ENCODE measurements at places on chromosomes 11 and 22.

- no peak for DNase-seq
Observed at GRCh38 chr11:131025421-131026125, 109.3 kb upstream of the SNX19 start.

DNA sequence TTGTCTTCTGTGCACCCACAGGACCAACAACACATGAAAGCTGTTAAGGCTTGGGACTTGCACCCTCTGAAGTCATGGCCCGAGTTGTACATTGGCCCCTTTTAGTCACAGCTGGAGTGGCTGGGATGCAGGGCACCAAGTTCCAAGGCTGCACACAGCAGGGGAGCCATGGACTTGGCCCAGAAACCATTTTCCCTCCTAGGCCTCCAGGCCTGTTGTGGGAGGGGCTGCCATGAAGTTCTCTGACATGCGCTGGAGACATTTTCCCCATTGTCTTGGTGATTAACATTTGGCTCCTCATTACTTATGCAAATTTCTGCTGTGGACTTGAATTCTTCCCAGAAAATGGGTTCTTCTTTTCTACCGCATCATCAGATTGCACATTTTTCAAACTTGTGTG lies 48.8 kb upstream of the GLYAT start:
- no peak for DNase-seq

DNA sequence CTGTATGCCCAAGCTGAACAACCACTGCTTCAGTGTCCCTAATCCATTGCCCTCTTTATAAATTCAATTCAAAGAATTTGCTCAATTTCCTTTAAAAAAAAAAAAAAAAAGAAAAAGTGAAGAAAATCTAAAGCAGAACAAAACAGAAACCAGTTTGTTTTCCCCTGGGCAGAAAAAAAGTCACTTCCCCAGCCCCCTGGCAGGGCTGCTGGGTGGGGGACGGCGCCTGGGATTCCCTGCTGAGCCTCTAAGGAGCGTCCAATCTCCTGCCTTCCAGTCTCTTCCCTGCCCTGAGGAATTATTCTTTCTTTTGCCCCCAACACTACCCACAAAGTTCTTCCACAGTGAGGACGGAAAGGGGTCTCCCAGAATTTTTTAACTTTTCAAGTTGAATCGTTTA lies 23.9 kb downstream of the DKK3 start:
- no peak for DNase-seq

GRCh38 chr22:37300551-37301017 lies 18.3 kb downstream of the CYTH4 start:
- peak; percentile 45 for DNase-seq

DNA sequence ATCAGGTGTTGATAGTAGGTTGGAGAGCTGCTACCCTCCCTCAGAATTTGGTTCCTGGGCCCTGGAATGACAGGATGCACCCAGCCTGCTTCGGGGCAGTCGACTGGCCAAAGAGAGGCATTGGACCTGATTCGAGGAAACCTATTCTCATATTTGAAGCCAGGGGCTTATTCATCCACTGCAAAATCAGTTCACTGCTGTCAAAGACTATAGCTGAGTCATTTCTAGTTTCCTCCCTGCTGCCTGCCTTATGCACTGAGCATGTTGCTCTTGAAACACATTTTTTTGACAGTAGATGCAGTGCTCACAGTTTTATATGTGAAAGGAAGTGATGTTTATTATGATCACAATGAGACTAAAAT lies 565.4 kb downstream of the ETS1 start:
- DNase-seq, result no peak

- DNase-seq, result no peak
Observed at GRCh38 chr22:34960005-34960404, 106.0 kb upstream of the ISX start.

GRCh38 chr11:72745925-72746550 lies 6.2 kb downstream of the ARAP1 start:
- DNase-seq, result no peak

GRCh38 chr11:116224154-116224888 lies 548.5 kb downstream of the BUD13 start:
- no peak for DNase-seq

DNA sequence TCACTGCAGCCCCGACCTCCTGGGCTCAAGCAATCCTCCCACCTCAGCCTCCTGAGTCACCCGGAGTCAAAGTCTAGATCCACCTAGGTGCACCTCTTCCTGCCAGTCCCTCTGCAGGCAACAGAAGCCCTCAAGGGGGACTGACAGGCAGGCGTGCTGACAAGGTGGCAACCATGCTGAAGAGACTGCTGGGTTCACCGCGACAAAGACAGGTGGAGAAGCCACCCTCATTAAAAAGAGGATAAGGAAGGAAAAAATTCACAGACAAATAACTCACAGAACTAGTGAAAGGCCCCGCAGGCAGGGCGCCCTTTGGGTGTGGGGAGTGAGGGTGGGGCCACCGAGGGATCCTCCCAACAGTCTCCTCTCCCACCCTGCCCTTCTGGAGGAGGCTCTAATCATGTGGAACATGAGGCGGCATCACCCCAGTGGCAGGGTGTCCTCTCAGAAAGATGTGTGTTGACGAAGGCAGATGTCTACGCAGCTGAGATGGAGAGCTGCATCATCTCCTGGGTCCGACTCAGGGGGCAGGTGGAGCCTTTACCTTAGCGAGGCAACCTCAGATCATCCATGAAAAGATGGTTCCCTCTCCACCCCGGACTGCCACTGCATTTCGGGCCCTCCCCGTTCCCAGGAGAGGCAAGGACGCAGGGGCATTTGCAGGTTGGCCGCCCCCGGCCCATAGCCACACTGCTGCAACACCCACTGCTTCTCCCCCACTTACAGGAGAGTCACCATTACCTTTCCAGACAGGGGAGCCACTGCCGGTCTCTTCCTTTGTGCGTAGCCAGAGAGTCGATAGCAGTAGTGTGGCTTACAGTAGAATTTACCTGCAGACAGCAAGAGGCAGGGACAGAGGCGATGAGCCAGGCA lies 91.2 kb upstream of the BID start:
- DNase-seq, result no peak

DNA sequence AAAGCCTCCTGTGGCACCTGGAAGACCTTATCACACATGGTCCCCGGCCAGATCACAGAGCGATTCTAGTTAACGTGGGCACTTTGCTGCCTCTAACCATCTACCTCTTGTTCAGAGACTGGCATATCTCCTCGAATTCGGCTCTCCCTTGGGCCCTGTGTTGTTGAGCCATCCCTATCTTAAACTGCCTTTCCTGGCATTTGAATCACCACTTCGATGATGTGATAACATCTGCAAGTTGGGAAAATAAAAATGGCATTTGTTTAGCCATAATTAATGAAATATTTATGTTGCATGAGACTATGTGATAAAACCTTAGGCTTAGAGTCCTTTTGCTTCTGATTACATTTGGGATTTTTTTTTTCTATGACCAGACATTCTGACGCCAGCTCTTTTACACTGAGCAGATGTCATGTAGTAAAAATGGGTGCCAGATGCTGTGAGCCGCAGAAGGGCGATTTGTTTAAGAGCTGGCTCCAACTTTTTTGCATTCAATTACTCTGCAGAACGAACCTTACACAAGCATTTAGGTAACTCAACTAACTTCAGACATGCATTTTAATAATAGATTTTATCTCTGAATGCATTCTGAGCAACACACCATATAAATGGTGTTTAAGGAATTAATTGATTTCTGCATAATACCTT lies 58.5 kb upstream of the PARVA start:
- no peak for DNase-seq

DNA sequence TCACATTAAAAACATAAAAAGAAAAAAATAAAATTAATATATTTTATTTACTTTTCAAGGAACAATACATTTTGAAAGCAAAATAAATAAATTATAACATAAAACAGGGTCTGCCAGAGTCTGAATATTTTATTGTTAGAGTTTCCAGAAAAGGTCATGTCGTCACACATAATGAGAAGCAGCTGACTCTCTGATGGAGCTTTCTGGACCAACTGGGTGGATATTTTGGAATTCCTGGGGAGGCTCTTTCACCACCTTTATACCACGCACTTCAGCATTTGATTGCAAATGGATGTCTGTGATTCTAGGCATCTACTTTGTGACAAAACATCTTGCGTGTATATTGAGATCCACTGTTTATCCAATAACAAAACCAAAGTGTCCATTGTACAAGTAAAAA lies 455.0 kb upstream of the CCDC179 start:
- DNase-seq, result no peak

DNA sequence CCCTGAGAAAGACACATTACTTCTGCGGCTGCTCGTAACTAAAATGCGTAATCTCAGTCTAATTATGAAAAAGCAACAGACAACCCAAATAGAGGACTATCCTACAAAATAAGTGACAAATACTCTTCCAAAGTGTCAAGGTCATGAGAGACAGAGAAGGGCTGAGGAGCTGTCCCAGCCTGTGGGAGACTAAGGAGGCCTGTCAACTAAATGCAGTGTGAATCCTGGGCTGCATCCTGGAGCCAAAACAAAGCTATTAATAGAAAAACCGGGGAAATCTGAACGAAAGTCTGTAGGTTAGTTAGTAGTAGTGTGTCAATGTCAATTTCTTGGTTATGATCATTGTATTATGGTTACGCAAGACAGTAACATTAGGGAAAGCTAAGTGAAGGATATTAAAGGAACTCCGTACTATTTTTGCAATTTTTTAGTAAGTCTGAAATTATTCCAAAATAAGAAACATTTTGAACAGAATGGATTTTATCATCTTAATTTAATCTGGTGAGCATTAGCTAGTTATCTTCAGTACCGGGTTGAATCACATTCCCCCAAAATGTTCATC lies 39.8 kb upstream of the SLC35C1 start:
- no peak for DNase-seq

DNA sequence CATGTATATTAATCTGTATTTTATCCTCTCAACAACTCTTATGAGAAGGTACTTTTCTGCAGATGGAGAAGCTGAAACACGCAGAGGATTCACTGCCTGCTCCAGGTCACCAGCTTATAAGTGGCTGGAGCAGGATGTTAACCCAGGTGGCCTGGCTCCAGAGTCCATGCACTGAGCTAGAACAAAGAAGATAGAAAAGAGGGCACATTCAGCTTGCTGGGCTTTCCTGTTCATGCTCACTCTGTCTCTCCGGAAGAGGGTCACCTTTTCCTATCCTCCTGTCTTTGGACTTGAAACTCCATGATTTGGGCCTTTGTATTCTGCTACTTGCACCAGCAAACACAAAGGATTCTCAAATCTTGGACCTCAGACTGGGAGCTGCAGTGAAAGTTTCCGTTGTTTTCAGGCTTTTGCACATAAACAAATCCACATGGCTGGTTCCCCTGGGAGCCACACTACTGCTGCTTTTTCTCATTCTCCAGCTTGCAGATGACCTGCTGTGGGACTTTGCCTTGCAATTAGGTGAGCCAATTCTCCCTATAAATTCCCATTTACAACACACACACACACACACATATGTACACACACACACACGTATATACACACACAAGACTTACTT lies 117.3 kb upstream of the GRK3 start:
- DNase-seq, result no peak

- no peak for DNase-seq
Observed at GRCh38 chr11:122717264-122717867, 61.8 kb downstream of the UBASH3B start.

- no peak for DNase-seq
Observed at GRCh38 chr11:19311308-19312030, 70.7 kb upstream of the E2F8 start.

DNA sequence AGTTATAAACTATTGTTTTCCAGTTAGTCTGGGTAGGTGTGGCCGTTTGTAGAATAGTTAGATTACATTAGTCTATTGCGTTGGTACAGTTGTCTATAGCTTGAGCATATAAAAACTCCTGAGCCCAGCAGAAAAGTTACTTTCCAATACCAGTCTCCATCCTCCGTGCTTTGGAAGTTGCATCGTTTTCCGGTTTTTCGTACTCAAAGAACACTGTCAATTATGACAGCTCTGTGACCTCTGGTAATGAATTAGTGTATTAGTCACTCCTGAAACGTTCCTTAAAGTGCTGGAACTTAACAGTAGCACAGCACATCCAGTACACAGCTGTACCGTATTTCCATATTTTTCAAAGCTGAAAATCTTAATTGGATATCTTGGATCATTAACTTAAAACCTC lies 808 bp upstream of the MSANTD2 start:
- no peak for DNase-seq

GRCh38 chr11:89433278-89433677 lies 57.9 kb downstream of the NOX4 start:
- DNase-seq, result no peak

DNA sequence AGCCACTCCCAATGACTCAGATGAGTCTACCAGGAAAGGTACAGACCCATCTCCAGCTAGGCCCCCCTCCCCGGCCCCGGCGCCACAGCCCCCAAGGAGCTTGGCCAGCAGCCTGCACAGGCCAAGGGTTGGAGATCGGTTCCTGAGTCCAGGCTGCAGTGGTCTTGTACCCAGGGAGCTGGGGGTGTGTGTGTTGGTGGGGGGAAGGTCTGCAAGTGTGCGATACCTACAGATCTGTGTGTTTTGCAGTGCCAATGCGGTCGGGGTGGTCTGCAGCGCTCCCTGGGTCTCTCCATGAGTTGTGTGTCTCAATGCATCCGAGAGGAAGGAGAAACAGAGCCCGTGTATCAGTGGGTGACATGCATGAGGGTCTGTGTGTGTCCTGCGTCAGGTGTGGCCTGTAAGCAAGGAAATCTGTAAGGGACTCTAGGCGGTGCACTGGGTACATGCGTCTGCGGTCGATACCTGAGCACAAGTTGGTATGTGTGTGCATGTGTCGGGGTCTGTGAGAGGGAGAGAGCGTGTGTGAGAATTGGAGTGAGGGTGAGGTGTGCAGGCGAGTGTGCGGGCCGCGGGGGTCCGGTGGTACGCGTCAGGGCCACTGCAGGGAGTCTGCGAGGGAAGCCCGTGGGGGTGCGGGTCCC lies 645 bp downstream of the CDC42BPG start:
- no peak for DNase-seq

DNA sequence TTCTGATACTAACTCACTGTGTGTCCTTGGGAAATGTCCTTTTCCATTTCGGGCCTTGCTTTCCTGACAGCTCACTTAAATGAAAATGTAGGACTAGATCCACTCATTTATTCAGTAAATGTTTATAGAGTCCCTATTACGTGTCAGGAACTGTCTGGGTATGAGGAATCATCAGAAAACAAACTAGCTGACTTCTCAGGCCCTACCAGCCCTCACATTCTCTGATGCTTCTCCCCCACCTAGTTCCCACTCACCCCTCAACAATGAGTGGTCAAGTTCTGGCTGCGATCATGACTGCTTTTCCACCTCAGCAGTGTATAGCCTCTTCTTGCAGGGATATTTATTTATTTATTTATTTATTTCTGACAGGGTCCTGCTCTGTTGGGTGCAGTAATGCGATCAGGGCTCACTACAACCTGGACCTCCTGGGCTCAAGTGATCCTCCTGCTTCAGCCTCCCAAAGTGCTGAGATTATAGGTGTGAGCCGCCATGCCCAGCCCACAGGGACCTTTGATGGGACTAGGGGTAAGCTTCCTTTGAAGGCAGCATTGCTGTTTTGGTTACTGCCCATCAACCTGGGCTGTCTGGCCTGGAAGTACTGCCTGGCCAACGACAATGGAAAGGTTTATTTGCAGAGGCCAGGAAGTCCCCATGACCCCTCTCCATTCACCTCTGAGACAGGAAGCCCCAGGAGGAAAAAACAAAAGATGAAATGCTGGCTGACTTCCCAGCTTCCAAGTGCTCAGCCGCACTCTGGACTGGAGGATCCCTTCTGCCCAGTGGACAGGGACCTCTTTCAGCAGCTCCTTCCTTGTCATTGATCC lies 33.1 kb upstream of the POLD3 start:
- no peak for DNase-seq
